AG09319 (cell line): ENCODE measurements at places on chromosomes 2 and 18.

DNA sequence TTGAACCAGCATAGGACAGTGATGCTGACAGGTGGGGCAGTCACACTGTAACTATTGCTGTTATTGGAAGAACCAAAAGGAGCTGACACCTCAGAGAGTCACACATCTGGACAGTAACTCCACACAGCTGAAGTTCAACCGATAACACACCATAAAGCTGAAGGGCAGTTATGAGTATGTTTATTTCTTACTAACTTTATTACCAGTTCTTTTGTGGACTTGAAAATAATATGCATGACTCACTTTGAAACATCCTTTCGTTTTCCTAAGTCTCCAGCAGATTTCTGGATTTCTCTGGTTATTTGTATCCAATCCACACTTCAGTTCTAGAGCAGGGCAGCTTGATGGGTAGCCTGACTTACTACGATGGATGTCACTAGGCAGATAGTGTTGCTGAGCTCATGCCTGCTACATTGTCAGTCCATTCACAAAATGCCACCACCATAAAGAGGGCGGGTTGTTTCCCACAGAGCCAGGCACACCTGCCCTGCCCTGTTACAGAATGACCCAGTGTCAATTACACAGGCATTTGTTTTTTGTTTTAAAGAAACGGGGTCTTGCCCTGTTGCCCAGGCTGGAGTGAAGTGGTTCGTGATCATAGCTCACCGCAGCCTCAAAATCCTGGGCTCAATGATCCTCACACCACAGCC is 8.4 kb upstream of the AGBL5 start:
- DNase-seq, result no peak

DNA sequence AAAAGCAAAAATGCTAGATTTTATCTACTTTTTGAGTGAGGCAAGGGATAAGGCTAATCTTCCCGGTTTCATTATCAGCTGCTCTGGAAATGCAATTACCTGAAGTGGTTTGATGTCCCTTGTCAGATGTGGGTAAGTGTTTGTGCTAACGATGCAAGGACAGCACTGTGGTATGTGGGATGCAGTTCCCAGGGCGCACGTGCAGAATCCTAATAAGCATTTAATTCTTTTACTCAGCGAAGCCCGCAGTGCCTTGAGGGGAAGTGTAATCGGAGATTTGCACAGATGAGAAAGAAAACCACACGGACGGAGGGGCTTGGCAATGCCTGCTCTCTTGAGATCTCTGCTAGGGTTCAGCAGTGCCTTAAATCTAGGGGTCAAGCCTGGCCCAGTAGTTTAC is 108.5 kb upstream of the LYPD6 start:
- no peak for DNase-seq

- no peak for DNase-seq
These were observed 1499.0 kb upstream of the TMEFF2 start for GRCh38 chr2:193693758-193694157.

- DNase-seq, result peak; percentile 24
These were observed 177.6 kb downstream of the ZNF407 start for GRCh38 chr18:74775239-74775638.

DNA sequence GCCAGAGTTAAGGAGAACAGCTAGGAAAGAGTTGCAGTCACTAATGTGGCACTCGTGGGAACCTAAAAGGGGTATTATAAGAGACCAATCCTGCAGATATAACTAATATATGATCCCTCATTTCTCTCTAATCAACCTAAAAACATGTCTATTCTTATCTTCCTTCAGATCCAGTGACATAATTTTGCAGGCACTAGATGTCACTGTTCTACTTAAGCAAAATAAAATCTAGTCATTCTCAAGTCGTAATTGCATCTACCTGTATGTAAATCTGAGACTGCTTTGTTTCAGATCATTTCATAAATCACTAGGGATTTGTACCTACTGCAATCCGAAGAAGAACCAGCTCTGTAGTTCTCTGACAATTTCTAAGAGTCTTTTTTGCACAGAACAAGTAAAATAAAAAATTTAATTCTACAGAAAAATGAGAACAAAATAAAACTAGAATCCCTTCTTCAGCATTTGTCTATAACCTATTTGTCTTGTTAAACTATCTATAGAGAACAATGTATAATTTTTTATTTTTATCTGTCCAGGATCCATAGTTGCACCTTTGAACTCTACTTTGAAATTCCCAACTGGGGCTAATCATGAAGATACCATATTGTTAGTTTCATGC is 56.5 kb upstream of the ERBB4 start:
- no peak for DNase-seq

GRCh38 chr2:45329045-45329677 is 281.9 kb downstream of the SRBD1 start:
- no peak for DNase-seq

GRCh38 chr2:222296311-222296741 is 2.5 kb downstream of the PAX3 start:
- DNase-seq, result no peak

- no peak for DNase-seq
These were observed 331.4 kb upstream of the KLHL29 start for GRCh38 chr2:23053601-23054000.

DNA sequence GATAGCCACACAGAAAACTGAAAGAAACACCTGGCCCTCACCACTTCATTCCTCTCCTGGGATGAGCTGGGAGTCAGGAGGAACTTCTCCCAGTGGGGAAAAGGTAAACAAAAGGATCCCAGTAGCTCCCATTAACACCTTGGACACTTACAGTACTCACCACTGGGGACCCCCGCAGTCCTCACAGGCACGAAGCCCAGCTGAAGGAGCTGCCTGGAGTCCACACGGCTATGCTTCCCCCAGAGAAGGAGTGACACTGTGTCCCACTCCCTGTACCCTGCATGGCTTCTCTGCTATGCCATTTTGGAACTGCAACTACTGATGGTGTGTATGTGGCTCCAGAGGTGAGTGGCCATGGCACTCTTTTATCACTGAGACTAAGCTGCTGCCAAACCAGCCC is 1565.1 kb downstream of the LRP1B start:
- DNase-seq, result no peak

DNA sequence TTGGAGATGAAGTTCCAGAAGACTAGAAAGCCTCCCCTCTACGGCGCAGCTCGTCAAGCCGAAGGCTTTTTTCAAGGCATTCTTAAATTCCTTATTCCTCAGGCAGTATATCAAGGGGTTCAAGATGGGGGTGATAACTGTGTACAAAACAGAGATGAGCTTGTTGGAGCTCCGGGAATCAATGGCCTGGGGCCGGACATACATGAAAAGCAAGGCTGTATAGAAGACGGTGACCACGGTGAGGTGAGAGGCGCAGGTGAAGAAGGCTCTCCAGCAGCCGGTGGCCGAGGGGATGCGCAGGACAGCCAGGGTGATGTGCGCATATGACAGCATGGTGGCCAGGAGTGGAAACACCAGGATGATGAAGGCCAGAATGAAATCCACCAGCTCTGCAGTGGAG is 8.2 kb downstream of the OR6B3 start:
- no peak for DNase-seq

- no peak for DNase-seq
These were observed 118.4 kb downstream of the ALMS1 start for GRCh38 chr2:73503992-73504570.

GRCh38 chr2:149320362-149320761 is 10.0 kb upstream of the LYPD6 start:
- DNase-seq, result no peak

DNA sequence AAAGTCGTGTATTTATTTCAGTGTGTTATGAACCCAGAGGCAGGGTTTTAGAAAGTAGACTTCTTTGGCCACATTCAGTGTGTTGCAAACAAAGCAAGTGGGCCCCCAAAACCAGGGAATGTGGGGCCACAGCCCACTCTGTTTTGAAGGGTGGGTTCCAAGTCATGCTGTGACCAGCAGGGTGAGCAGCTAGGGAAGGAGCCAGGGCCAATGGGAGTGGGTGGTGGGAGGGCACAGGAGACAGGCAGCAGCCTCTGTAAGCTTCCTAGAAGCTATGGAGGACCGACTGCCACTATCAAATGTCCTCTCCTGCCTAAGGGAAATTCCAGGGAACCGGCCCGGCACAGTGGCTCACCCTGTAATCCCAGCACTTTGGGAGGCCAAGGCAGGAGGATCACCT is 50.4 kb upstream of the LYPD1 start:
- no peak for DNase-seq

DNA sequence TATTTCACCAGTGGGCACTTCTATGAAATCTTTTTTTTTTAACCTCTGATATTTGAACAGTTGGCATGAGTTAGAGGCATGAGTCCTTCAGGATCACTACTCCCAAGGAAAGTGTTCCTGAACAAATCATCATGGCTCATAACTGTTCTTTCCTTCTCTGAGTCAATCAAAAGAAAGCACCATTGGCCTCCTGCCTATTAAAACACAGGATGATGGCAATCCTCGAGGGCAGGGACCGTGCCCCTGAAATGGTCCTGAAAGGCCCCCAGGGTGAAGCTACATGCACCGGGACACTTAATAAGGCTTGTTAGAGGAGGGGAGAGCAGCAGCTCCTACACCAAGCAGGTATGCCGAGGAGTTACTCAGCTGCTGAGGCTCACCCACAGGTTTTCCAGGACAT is 43.5 kb downstream of the SLC14A2 start:
- DNase-seq, result no peak

GRCh38 chr2:28702878-28703277 is 48.8 kb upstream of the PPP1CB start:
- no peak for DNase-seq

- DNase-seq, result no peak
These were observed 180.9 kb upstream of the GALNT5 start for GRCh38 chr2:157076526-157077161.

DNA sequence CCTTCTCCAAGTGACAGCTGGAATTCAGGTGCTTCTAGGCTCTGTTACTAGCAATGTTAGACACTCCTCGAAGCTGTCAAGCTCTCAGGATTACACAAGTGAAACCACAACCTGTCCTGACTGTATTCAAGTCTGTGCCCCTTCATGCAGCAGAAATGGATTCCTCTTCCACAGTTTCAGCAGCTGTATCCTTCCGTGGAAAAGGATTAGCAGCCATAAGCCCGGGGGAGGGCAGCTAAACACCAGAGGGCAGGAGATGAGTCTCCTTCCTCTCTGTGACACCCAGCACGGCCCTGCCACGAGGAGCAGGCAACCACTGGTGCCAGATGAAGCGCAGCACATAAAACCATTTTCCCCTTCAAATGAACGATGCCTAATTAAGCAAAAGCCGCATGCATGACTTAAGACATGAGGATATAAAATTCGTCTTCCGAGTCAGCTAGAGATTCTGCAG is 1.2 kb downstream of the ST3GAL5 start:
- DNase-seq, result no peak

- no peak for DNase-seq
These were observed 99.4 kb upstream of the PID1 start for GRCh38 chr2:229370509-229370908.

DNA sequence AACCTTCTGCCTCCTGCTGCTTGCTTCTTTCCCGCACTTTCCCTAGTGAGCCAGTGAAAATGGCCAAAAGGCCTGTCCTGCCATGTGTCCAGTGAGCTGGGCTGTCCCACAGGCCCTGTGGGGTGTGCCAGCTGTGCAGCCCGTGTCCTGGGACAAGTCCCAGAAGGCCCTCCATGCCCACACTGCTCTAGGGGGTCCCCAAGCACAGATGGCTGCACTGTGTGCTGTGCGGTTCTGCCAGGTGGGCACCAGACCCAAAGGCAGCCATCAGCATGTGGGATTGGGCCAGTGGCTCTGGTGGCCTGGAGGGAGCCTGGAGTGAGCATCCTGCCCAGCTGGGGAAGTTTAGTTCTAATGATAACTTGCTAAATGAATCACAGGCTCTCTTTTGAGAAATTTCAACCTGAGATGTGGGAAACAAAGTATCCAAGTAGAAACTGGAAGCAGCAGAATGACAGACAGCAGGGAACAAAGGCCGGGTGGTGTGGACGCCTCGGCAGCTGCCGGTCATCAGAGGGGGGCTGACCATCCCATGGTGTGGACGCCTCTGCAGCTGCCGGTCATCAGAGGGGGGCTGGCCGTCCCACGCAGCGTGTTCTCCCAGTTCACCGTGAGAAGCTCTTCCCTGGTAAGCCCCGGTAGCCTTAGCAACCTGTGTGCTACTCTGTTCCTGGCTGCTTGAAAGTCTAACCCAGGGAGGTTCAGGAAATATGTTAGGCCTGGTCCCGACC is 9.9 kb upstream of the CNDP2 start:
- DNase-seq, result no peak

- DNase-seq, result no peak
These were observed 63.6 kb downstream of the INSIG2 start for GRCh38 chr2:118151831-118152230.

DNA sequence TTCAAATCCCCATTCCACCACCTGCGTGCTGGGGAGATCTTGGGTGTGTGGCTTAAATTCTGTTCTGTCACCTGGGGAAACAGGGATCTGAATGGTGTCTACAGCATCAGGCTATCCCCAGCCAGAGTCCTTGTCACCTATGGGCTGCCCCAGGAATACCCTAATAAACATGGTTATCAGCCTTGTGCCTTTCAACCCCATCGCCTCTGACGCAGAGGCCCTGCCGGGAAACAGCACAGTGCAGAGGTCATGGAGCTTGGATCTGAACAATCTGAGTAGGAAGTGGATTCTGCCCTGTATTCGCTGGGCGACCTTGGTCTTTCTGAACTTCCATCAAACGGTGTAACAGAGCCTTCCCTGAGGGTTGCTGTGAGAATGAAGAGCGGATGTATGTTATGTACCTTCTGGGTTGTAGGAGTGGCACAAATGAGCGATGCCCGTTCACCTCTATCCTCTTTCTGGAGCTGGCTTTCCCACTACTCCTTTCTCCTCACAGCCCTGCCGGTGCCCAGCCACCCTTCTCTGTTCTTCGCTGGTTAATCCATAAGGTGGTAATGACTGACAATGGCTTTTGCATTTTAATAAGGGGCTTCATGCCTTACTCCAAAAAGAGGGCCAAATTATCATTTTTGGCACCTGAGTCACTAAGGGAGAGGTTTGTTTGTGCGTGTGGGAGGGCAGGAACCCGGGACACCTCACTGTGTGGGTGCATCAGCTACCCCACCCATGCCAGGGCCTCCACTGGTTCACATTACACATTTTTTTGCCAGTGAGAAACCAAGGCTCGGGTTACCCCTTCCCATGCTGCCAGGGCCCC is 256.5 kb downstream of the MYCN start:
- DNase-seq, result no peak

- no peak for DNase-seq
These were observed 91.6 kb downstream of the THNSL2 start for GRCh38 chr2:88261725-88262124.

DNA sequence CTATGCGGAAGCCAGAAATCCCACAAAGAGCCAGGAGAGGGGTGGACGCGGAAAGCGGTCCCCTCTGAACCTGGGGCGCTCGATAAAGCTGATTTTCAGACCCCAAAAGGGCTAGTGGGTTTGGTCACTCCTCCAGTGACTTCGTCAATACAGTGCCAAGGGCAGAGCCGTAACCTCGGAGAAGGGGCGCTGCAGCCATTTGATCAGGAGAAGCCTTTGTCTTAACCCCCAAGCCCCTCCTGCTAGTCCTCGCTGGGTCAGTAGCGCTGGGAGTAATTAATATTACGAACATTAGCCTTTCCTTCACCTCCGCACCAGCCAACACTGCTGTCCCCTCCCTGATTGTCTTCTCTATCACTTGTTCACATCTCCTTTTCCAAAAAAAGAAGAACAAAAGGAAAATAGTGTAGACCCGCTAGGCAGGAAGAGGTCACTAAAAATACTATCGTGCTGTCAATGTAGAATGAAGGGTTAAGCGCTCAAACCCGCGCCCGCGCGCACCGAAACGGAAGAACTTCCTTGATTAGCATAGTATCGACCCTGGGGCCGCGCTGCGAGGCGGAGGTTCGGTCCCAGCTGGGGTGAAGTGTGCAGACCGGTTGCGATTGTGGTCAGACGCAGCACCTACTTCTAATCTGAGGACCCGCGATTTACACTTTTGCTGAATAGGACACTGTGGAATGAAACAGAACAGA is 63.2 kb upstream of the MAPRE2 start:
- DNase-seq, result no peak
